Upper lobe of left lung (tissue), 6 donors: ENCODE measurements at places on chromosomes 7 and 10. TPM values are rescaled to one million over a fixed set of nuclear protein-coding genes. Genes with fewer than 3 reads are reported as not detected.

DNA sequence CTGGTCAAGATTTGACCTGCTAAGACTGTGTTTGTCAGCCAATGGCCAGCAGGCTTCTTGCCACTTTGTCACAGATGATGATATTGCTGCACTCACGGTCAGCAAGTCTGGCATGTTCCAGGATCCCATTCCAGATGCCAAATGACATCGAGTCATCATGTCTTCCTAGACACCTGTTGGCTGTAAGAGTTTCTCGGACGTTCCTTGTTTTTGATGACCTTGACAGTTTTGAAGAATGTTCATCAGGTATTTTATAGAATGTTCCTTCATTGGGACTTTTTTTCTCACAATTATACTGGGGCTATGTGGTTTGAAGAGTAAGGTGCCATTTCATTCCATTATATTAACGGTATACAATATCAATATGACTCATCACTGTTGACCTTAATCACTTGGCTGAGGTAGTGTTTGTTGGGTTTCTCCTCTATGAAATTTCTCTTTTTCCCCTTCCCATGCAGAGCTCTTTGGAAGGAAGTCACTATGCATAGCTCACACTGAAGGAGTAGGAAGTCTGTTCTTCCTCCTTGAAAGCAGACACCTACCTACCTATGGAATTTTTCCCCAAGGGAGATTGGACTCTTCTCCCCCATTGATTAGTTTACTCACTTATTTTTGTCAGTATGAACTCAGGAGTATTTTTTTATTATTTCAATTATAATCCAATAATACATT, 31.6 kb downstream of the HECW1 start:
- no peak for DNase-seq

DNA sequence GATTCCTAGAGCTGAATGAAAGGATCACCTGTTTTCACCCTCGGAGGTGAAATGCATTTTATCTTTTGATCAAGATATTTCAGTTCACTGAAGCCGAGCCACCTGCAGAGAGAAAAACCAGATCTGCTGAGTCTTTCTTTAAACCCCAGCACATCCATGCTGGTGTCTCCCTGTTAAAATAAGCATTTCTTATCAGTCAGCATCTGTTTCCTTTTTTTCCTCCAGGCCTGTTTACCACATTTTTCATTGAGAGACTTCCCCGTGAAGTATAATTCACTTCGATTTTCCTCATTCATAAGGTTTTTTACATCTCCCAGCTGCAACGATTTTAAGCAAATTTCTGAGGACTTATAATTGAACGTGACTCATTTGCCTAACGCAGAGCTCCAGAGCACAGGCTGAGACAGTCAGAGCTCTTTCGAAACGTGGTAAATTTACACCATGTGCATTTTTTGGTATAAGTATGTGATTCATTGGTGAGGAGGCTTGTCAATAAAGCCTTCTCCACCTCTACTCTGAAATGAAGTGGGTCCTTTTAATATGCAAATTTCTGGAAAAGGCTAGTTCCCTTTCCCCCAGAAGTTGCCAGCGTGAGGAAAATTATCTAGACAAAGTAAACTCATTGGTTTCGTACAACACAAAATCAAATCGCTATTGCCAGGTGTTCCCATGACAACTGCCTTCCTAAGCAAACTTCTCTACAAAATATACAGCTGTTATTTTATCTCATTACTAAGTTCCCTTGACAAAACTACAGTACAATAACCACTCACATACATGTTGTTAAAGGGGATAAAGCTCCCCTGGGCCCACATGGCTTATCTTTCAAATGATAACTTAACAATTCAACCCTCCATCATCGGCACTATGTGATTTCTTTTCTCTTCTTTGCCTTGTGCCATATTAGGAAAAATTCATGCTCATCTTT, 374.8 kb upstream of the AKR1E2 start:
- DNase-seq = no peak

GRCh38 chr10:105803206-105803605, 1162.1 kb downstream of the SORCS3 start:
- DNase-seq = no peak

- DNase-seq = no peak
Observed at GRCh38 chr7:132256721-132257212, 319.5 kb downstream of the PLXNA4 start.

DNA sequence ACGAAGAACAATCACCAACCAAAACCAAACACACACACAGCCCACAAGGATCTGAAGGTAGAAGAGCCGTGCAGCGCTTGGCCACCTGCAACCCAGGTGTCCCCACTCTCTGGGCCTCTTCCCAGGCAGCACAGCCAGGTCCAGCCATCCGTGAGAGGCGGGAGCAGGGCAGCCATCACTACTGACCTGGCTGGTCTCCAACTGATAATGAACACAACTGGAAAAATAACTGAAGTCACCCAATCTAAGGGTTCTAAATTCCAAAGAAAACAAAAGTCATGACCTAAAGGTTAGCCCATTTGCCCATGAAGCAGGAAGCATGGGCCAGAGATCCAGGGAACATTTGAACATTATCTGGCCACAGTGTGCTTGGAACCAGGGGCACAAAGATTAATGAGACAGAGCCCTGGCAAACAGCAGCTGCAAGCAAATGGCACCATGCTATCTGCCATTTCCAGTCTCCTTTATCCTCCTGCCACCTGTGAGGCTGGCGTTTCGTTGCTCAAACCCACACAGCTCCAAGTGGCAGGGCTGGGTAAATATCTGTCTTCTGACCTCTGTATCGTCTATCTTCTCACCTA, 207.9 kb downstream of the TNS3 start:
- no peak for DNase-seq

DNA sequence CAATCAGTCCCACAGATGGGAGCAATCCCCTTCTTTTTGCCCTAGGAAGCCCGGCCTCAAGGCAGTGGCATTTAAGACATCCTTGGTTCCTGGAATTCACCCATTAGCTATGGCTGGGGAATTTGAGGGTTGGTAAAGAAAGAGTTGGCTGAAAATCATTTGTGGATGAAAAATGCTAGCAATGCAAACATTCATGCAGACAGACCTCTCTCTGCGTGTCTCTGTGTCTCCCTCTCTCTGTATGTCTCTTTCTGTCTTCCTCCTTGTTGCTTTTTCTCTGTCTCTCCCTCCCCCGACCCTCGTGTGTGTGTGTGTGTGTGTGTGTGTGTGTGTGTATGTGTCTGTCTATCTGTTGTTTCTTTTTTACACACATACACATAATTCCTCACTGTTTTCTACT, 19.4 kb downstream of the LDB3 start:
- DNase-seq = no peak

COL26A1 gene
- 1.0 TPM for total RNA-seq

PRLHR gene
- not detected for total RNA-seq

- DNase-seq = no peak
Observed at GRCh38 chr10:108653531-108653930, 1269.8 kb downstream of the XPNPEP1 start.

GRCh38 chr10:70879207-70879606, 9.2 kb downstream of the PCBD1 start:
- DNase-seq = no peak

AGR3 gene
- total RNA-seq = 169 TPM

GRCh38 chr7:99990460-99990852, 14.6 kb upstream of the AZGP1 start:
- DNase-seq = no peak

HOXA3 gene
- 6.3 TPM for total RNA-seq

- DNase-seq = no peak
Observed at GRCh38 chr7:7959979-7960670, 8.5 kb upstream of the GLCCI1 start.

- DNase-seq = no peak
Observed at GRCh38 chr10:118032564-118032963, 14.2 kb downstream of the RAB11FIP2 start.

- no peak for DNase-seq
Observed at GRCh38 chr7:151195616-151196450, 8.8 kb upstream of the ASB10 start.

GRCh38 chr7:88700725-88701124, 58.8 kb upstream of the ZNF804B start:
- no peak for DNase-seq

EN2 gene
- not detected for total RNA-seq

GRCh38 chr10:121525251-121526134, 72.8 kb downstream of the FGFR2 start:
- peak; percentile 44 for DNase-seq

- DNase-seq = peak; percentile 85
Observed at GRCh38 chr10:5775685-5776084, 37.5 kb downstream of the GDI2 start.

- peak; percentile 25 for DNase-seq
Observed at GRCh38 chr7:43554423-43554822, 28.5 kb upstream of the STK17A start.

DNA sequence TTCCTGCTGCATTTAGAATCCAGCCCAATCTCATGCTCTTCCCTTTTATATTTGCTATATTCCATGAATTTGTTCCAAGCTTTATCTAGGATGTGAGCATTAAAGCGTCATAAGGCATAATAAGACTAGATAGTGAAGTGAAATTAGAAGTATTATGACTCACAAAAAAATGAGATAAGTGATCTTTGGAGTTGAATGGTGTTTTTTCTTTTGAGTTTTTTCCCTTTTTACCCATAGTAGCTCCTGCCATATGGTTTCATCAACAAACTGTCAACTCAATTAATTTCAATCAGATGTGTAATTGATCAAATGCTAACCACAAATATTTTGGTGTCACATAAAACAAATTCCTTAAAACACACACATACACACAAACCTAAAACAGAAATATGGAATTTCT, 17.0 kb downstream of the KLHDC10 start:
- DNase-seq = no peak

- no peak for DNase-seq
Observed at GRCh38 chr10:116125180-116125579, 147.8 kb downstream of the GFRA1 start.

CUX1 gene
- total RNA-seq = 118 TPM

TECPR1 gene
- 56.4 TPM for total RNA-seq

DNA sequence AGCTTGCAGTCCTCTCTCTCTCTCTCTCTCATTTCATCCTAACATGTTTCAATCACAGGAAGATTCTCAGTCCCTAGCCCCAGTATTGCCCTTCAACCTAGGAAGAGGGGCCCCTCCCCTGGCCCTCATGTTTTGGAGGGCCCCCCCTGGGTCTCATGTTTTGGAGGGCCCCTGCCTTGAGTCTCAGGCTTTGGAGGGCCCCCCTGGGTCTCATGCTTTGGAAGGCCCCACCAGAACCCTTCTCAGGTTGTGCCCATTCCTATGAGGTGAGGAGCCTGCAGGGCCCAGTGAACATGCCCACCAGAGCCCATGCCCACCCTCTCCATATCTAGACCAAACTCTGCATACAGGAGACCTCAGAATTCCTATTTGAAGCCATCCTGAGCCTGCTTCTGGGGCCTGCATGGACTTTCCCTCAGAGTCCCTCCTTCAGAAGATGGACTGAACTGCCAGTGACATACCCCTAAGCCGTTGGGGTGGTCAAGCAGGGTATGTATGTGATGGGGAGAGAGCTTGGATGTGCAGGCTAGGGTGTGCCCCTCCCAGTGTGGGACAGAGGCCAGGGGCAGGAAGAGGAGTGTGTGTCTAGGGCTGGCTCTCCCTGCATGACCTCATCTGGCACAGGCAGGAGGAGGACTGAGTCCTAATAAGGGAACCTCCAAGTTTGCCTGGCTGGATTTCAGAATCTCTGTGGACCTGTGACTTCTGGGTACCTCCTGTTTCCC, 8.1 kb upstream of the VDAC2 start:
- DNase-seq = peak; percentile 56

SLC4A2 gene
- total RNA-seq = 155 TPM
